ENCODE measurements at places on chromosomes 7 and 10.

- DNase-seq, result no peak
These were observed 95.8 kb downstream of the PARD3 start for GRCh38 chr10:34719328-34719727.

DNA sequence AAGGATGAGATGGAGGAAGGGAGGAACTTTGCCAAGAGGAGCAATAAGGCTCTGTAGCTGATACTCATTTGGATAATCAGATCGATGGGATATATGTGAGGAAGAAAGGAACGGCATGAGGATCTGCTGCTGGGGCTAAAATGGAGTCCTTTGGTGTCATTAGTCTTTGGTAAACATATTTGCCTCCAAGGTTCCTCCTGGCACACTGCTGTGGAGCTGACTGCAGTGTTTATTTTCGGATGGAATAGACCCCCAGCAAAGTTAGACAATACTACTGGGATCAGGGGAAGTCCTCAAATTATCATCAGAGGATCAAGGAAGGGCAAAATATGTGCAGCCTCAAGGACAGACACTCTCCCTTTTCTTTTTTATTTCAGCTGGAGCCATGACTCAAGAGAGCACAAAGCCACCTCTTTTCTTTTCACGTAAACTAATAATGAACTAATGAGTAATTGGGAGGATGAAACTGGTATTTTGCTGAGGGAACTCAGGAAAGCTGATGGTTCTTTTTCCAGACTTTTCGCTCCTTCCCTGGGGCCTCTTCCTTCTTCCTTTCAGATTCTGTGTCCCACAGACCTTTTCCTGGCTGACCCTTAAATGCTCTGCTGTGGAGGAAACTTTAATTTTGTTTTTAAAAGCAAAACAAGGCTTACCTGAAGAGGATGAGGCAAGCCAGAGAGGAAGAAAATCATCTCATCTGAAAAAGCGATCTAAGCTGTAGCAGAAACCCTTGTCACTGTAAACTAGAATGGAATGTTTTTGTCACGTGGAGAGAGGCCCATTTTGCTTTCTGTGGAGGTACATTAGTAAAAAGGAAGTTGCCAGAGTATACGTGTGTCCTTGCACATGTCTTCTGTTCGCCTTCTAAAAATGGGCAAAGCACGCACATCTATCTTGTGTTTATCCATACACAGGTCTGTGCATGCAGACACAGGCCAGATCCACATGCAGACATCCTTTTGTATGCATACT is 33.3 kb downstream of the LRMDA start:
- DNase-seq, result no peak

DNA sequence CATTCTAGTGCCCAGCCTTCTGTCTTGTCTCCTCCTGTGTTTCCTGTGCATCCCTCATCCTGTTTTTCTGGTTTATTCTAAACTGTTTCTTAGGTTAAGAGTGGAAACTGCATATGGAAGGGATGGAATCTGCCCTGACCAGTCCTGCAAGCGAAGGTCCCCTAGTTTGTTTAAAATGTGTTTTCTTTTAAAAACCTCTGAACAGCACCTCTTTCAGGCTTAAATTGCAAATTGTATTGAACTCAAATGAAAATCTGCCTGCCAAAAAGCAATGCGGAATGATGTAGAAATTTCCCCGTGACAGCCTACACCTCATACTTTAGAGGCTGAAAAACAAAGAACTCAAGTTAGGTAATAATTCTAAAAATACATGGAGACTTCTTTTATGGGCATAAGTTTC is 222.8 kb upstream of the IMMP2L start:
- DNase-seq, result no peak

- no peak for DNase-seq
These were observed 11.8 kb upstream of the ASCC1 start for GRCh38 chr10:72227826-72228225.

GRCh38 chr7:50721160-50721559 is 61.5 kb downstream of the GRB10 start:
- DNase-seq, result peak; percentile 30

- DNase-seq, result no peak
These were observed 25.4 kb downstream of the RET start for GRCh38 chr10:43102063-43102828.

DNA sequence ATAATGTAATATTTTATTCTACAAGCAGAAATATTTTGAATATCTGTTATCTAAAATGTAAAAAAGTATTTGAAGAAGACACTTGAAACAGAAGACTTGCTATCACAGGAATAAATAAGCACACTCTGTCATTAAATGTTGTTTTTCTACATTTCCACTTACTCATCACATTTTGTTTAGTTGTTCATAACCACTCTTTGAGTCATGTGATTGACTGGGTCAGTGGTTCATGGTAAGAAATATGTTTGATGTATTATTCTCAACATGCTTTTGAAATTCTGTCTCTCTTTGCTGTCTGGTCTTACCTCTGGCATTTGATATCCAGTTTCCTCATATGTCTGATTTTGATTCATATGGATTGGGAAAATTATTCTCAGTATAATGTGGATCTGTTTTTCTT is 171.8 kb downstream of the SUGCT start:
- peak; percentile 19 for DNase-seq

GRCh38 chr7:131529179-131529578 is 27.2 kb downstream of the PODXL start:
- no peak for DNase-seq

DNA sequence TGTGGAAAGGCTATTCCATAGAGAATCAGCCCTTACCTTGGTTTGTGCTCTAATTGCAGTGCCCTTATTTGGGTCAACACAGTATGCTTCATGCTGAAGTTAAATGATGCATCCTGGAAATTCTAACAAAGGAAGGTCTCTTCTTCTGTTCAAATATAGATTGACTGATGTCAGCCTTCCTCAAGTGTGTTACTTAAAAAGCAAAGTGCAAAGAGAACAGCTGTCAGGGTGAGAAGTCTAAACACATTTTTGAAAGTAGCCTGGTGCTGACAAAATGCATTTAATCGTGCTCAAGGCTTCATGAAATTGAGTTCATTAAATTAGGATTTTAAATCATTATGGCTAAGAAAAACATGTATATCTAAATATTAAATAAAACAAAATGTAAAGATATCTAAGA is 19.5 kb downstream of the AGR2 start:
- DNase-seq, result no peak

GRCh38 chr7:30162622-30163124 is 27.9 kb downstream of the MTURN start:
- DNase-seq, result peak; percentile 70

GRCh38 chr7:69922026-69922803 is 323.9 kb downstream of the AUTS2 start:
- no peak for DNase-seq

GRCh38 chr7:117673367-117673766 is 193.5 kb downstream of the CFTR start:
- DNase-seq, result no peak

DNA sequence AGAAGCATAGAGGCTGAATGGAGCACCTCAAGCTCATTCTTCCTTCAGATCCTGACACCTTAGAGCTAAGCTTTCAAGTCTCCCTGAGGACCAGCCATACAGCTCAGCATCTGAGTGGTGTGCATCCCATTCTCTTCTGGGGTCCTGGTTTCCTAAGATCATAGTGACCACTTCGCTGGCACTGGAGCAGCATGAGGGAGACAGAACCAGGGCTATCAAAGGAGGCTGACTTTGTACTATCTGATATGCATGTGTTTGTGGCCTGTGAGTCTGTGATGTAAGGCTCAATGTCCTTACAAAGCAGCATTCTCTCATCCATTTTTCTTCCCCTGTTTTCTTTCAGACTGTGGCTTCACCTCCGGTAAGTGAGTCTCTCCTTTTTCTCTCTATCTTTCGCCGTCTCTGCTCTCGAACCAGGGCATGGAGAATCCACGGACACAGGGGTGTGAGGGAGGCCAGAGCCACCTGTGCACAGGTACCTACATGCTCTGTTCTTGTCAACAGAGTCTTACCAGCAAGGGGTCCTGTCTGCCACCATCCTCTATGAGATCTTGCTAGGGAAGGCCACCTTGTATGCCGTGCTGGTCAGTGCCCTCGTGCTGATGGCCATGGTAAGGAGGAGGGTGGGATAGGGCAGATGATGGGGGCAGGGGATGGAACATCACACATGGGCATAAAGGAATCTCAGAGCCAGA is 31.0 kb downstream of the PRSS2 start:
- DNase-seq, result no peak

DNA sequence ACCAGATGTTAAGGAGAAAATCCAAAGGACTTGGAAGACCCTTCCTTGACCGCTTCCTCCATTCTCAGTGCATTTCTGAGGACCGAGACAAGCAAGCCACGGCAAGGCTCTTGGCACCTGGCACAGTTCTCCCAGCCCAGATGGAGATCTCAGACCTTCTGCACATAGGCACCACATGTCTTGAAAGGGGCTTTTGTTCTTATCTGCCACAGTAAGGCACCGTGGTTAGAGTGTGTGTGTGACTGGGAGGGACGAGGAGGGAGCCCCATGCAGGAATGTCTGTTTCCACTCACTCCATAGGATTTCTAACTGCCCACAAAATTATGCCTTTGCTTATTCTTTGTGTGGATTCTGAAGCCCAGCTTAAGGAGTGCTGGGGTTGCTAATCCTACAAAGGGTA is 10.3 kb upstream of the WDR86 start:
- DNase-seq, result no peak

GRCh38 chr10:8889538-8889937 is 835.0 kb downstream of the GATA3 start:
- DNase-seq, result no peak

DNA sequence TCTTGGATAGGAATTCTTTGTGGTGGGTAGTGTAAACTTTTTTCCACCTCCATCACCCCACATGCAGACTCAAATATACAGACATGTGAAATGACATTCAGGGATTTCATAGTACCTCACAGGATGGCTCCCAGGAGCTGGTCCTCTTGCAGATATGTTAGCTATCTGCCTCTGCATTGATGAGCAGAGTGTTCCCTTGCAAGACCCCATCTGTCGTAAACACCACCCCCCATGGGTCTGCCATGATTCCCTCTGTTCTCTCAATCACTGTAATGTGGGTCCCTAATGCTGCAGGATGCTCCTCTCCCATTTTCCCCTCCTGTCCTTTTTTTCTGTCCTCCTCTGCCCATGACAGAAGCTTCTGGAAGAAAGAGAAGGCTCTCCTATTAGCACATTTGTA is 391.2 kb upstream of the PODXL start:
- no peak for DNase-seq

- DNase-seq, result no peak
These were observed 310.7 kb downstream of the GRID1 start for GRCh38 chr10:86055928-86056327.

DNA sequence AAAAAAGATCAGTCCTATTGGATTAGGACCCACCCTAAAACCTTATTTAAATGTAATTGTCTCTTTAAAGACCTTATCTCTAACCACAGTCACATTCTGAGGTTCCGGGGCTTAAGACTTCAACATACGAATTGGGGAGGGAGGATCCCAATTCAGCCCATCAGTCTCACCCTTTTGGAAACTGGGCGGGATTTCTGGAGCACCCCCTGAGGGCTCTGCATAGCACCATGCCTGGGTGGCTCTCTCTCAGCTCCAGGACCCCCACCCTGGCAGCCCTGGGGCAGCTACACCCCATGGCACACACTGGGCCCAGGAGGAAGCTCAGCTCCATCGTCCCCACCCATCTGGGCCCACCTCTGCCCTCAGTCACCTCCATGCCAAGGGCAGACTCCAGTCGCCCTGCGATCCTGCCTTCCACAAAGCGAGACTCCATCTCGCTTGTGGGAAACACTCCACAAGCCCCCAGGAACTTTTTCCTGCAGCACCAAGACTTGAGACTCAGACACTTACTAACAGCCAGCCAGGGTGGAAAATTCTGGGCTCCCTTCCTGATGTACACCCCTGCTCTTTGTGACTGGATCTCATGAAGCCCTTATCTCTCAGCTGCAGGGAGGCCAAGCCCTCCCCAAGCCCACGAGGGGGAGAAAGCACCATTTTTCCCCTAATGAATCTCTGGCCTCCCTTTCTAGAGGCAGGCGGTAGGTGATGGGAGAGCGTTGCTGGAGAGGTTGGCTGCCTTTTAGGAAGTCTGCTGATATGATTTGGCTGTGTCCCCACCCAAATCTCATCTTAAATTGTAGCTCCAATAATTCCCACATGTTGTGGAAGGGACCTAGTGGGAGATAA is 90.8 kb upstream of the KDM7A start:
- DNase-seq, result no peak

- DNase-seq, result no peak
These were observed 32.8 kb upstream of the SORCS3 start for GRCh38 chr10:104608091-104608828.

- DNase-seq, result peak; percentile 26
These were observed 717.8 kb downstream of the LRMDA start for GRCh38 chr10:76149182-76149581.

- DNase-seq, result peak; percentile 7
These were observed 847 bp downstream of the GARS1 start for GRCh38 chr7:30595436-30596013.
